Activated CD8-positive, alpha-beta memory T cell treated with anti-CD3 and anti-CD28 coated beads for 1 hour (primary cell): ENCODE measurements at places on chromosomes 5 and 9.

GRCh38 chr9:93083592-93084470, 12.2 kb upstream of the CARD19 start:
- no peak for DNase-seq

DNA sequence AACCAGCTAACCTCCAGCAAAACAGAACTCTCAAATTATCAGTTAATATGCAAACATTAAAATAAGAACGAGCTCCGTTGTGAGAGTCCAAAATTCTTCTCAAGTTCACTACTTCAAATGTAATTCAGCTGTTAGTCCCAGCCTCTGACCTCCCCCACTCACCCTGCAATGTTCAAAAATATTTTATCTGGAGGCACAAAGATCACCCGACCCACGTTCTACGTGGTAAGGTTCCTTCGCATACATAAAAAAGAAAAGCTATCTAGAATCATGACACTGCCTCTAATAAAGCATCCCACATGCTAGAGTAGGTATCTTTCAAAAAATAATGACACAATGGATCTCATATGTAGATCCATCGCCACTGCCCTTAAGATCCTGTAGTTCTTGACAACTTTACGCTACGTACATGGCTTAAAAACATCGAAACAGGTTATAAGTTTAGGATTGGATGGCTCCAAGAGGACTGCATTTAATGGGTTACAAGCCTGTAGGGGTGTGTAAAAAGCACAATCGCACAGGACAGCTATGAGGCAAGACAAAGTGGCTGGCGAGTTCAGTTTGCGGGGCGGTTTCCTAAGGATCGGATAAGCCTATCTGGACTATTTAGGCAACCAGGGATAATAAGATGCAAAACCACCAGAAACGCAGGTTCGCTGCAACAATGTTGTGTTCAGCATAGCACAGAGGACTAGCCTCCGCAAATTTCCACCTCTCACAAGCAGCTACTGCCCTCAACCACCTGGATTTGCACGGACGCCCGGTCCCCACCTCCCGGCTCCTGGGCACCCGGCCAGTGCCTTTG, 969 bp downstream of the CLK4 start:
- no peak for DNase-seq

- DNase-seq, result no peak
These were observed 387.4 kb downstream of the ACTL7B start for GRCh38 chr9:108468364-108468763.

- no peak for DNase-seq
These were observed 32.5 kb downstream of the TAF11L14 start for GRCh38 chr5:17666726-17667235.

GRCh38 chr9:114546851-114547250, 40.7 kb upstream of the ATP6V1G1 start:
- no peak for DNase-seq

GRCh38 chr9:109491590-109491989, 6.5 kb downstream of the PTPN3 start:
- DNase-seq, result no peak

DNA sequence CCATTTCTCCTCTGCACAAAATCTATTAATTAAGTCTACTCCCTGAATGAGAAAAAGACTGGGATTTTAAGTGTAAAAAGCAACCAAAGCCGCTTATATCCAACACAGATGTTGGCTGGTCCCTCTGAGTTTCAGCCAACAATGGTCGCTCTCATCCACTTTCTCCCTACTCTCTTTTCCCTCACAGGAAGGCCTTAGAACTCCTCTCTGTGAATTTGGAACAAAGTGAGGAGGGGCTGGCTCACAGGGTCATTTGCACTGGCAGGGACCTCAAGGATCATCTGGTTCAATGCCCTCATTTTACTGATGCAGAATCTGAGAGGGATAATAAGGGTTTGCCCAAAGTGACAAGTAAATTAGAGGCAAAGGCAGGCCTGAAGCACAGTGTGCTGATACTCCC, 64.0 kb downstream of the DPYSL3 start:
- DNase-seq, result no peak

- no peak for DNase-seq
These were observed 12.5 kb downstream of the RAB24 start for GRCh38 chr5:177290816-177291596.

- no peak for DNase-seq
These were observed 52.3 kb upstream of the FAM120AOS start for GRCh38 chr9:93505541-93506132.

DNA sequence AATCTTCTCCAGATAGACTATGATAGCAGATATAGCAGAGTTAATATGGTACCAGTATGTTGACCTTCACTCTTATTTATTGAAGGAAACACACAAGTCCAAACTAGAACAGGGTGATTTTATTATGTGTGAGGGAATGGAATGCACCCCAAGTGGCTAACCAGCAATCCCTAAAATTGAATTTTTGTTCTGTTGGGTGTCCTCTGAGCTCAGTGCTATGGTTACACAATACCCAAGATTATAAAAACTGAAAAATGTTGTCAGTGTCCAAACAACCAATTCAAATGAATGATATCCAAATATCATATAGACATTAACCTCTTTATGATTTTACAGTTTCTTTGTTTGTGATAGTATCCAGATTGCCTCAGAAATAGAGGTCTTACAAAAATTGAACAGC, 60.9 kb downstream of the NNT start:
- no peak for DNase-seq

DNA sequence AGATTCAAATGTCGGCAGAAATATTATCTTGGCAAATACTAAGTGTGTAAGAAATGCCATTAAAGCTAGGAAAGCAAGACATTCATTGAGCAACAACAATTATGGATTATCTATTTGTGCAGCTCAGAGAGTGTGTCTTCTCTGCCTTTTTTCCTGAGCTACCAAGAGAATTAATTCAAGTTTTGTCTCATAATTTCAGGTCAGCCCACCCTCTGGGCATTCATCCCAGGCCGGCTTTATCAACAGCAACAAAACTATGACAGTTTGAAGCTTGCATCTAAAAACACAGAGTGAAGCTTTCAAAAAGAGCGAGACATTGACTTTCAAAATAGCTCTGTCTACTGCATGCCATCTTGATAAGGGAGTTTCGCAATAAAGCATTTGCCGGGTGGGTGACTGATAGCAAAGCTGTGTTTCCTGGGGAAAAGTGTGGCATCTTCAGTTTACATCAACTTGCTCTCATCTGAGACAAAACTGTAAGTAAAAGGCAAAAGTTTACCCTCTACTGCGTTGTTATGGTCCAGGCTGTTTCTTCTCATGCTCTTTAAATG, 182.4 kb downstream of the IRX1 start:
- no peak for DNase-seq

- DNase-seq, result no peak
These were observed 267.8 kb upstream of the ZNF608 start for GRCh38 chr5:125014202-125014601.

DNA sequence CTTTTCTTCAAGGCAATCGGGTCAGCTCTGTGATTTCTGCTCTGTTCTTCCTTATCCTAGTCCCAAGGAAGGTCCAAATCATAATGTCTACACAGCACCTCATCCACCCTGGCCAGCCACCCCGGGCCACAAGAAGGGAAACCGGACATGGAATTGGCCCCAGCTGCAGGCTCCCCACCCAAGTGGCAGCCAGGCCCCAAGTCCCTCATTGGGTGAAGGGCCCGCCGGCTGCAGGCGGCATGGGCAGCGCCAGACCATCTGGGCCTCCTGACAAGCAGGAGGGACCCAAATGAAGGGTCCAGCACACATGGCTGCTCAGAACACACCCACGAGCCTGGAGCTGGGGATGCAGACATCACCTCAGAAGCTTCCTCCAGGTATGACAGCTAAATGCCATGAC, 33.7 kb downstream of the BICD2 start:
- DNase-seq, result no peak

DNA sequence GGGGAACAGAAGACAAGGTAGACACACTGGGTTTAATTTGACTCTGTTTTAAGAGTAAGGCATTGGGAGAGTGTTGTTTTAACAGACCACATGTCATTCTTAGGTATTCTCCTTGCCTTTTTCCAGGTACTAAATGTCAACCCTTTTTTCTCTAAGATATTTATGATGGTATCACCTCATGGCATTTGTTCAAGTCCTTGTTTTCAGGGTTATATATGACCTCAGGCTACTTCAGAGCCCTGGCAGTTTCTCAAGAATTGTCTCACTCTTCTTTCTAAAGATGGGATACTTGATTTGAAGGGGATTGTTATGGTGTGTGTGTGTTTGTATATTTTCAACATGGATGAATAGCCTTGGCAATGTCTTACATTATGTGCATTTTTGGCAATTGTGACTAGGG, 131.1 kb upstream of the ACTBL2 start:
- DNase-seq, result no peak

GRCh38 chr5:144531188-144531587, 360.5 kb downstream of the KCTD16 start:
- DNase-seq, result no peak

GRCh38 chr9:32371279-32371678, 13.2 kb upstream of the ACO1 start:
- DNase-seq, result no peak

DNA sequence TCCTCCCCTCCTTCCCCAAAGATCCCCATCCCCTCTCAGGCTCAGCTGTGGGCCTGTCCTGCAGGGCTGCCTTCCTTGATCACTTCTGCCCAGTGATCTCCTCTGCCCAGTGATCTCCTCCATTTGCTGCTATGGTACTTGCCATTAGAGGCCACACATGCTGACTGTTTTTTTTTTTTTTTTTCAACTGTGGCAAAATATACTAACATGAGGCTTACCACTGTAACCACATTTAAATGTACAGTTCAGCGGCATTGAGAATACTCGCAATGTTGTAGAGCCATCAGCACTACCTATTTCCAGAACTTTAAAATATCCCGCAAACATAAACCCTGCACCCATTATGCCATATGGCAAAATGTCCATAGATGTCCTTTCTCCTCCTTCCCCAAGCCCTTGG, 61.7 kb upstream of the EPB41L4B start:
- no peak for DNase-seq

GRCh38 chr9:34986540-34987047, 3.0 kb upstream of the DNAJB5 start:
- no peak for DNase-seq

DNA sequence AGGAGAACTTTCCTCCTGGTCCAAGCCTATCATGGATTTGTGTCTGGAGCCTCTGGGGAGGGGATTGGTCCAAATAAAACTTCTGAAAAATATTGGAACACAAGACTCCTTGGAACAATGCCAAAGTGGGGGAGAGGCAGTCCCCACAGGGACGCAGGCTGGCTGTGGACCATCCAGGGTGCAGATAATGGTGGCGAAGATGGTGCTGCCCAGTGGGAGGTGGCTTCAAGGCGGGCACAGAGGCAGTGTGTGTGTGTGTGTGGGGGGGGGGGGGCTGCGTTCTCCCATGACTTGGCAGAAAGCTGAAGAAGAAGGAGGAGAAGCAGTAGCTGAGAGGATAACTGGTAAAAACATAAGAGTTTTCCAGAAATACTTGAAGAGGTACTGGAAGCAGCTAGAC, 186.4 kb downstream of the MELK start:
- no peak for DNase-seq

DNA sequence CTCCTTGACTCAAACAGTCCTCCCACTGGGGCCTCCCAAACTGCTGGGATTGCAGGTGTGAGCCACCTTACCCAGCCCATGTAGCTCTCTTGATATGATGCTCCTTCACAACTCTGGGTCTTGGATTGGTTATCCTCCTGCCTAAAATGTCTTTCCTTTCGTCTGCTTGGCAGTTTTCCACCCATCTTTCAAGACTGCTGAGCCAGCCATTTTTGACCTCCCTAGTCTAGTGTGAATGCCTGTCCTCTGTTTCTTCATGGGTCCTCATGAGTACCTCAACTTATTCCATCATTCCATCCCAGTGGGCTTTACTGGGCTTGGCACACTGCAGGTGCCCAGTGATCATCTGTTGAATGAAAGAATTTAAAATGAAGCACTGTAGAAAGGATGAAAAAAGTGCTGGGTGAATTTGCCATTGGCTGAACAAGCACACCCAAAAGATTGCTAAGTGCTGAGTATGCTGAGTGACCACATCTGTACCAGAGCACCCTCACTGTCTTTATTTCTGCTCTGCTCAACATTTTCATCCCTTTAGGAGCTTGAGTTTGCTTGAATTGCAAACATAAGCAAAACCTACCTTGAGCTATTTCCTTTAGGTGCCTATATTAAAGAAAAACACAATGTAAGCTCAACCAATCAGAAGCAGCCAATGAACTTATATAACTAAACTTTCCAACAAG, 84.8 kb upstream of the FAM169A start:
- DNase-seq, result no peak

DNA sequence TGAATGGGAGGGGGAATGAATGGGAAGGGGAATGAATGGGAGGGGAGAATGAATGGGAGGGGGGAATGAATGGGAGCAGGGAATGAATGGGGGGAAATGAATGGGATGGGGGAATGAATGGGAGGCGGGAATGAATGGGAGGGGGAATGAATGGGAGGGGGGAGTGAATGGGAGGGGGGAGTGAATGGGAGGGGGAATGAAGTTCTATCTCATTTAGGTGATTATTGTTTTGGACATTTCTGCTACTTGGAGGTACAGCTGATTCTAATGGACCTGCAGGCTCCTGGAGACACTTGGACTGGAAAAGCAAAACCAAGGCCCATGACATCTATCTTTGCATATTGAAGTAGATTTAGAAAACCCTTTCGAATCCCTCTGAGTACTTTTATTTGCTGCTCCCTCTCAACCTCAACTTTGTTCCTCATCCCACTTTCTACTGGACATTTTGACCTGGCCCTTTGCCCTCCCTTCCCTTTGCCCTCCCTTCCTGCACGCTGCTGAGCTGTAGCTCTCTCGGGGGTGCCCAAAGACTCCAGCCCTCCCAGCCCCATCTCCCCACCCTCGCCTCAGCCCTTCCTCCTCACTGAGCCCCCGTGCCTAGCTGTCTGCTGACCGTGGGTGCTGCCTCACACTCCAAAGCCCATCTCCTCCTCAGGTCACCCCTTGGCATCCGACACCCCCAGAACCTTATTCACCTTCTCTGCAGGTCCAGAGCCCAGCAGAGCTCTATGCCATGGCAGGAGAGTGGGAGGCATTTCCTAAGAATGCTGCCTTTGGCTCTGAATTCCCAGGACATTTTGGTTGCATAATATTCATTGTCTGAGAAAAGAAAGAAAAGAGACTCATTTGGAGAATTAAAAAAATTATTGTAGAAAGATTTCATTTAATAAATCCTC, 19.9 kb upstream of the LPCAT1 start:
- DNase-seq, result no peak

- no peak for DNase-seq
These were observed 45.8 kb upstream of the GRAMD2B start for GRCh38 chr5:126377424-126377823.

DNA sequence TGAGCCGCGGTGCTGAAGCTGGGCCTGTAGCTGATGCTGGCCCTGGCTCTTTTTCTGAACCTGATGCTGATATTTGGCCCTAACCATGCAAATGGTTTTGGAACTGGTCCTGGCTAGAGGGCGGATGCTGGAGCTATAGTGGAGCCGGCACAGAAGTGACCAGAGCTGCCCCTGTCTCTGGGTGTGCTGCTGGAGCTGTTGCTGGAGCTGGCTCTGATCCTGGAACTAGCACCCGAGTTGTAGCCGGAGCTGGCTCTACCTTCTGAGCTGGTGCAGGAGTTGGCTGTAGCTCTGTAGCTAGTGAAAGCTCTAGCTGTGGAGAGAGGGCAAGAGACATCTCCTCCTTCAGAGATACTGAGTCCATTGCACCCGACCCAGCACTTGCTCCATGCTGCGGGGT, 12.8 kb downstream of the LCN10 start:
- no peak for DNase-seq

GRCh38 chr5:142143878-142144277, 35.3 kb downstream of the NDFIP1 start:
- no peak for DNase-seq

- DNase-seq, result no peak
These were observed 30.3 kb upstream of the HMGCR start for GRCh38 chr5:75306746-75307145.

- no peak for DNase-seq
These were observed 84.7 kb downstream of the EDIL3 start for GRCh38 chr5:84299959-84300358.

- no peak for DNase-seq
These were observed 59.3 kb downstream of the OSTF1 start for GRCh38 chr9:75147638-75148037.
